ENCODE measurements at places on chromosomes 6 and 20.

- DNase-seq, result no peak
Measured at GRCh38 chr6:130560231-130560630, 194.4 kb downstream of the TMEM200A start.

GRCh38 chr6:119628691-119629594 is 279.4 kb upstream of the MAN1A1 start:
- no peak for DNase-seq

DNA sequence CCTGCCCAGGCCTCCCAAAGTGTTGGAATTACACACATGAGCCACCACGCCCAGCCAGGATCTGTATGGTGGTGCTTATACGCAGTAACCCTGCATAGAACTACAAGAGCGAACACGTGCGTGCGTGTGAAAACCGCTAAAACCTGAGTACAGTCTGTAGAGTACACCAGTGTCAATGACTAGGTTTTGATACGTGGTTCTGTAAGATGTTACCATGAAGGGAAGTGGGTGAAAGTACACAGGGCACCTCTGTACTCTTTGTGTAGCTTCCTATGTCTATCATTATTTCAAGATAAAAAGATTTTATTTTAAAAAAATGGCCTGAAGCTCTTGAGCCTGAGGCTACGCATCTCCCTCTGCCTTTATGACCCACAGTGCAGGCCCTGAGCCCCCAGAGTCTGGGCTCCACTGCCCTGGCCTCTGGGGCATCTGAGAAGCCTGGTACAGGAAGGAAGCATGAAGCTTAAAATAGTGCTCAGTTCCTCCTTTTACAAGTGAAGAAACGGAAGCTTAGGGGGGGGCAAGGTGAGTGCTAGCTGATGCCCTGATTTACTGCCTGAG is 21.6 kb downstream of the LY86 start:
- DNase-seq, result no peak

DNA sequence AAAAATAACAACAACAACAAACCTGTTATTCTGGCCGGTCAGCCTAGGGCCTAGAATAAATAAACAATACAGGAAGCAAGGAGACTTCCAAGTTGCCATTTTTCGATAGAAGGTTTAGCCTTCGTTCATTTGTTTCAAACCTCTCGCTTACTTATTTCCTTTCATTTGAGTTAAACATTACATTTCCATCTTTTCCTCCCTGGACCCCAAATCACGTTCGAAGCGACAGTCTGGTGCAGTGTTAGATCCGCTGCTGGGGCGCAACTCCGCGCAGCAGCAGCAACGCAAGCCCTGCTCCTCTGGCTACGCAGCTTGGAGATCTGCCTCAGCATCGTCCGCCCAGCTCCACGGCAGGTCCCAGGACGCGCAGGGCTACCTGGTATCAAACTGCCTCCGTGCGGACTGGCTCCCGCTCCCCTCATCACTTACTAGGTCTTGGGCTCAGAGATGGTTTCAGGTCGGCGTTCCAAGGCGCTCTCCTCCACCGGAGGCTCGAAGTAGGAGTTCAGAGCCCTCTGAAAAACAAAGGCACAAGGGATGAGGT is 530 bp downstream of the TDP2 start:
- no peak for DNase-seq

DNA sequence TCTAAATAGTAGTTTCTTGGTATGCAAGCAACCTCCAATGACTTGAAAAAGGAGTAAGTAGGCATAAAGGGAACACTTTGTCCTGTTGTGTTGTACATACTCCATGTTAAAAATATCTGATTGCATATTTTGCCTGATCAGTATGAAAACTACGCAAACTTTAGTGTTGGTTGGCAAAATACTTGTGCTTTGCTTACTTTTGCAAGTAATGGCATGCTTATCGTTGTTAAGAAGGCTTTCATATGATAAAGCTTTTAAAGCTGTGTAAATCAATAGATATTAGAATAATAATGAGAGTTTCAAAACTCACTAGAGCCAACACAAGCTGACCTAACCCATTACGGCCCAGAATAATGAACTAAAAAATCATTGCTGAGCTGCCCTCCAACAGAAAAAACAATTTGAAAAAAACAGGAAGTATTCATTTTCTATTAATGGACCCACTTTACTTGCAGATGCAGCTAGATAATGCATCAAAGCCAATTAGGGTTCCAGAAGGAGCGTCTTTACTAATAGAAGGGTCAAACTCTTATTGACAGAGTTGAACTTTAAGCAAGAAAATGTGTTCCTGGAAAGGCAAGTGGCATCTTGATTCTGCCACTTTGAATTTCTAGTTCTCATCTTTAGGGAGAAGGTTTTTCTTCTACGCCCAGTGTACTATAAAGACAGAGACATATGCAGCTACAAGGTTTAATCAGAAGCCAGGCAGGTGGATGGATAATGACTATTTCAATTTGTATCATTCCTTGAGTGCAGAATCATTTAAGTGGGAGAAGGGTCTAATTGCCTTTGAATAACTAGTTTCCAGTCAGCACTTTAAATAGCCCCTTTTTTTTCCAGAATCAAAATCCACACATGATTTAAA is 82.2 kb downstream of the SNAP25 start:
- DNase-seq, result no peak

DNA sequence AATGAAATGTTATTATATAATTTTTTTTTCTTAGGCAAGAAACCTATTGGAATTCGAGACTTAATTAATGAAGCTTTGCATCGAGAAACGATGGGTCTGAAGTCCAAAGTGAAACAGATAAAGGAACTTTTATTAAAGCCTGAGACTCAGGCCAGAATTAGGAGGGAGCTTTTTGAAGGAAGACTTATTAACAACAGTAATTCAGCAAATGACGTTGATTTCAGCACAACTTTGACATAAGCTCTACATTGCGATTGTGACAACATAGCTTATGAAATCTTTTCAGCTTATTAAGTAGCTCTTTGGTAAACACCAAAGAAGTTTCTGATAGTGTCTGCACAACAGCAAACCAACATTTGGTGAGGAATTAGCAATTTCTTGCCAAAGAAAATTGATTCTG is 147.1 kb downstream of the AKAP7 start:
- DNase-seq, result no peak

DNA sequence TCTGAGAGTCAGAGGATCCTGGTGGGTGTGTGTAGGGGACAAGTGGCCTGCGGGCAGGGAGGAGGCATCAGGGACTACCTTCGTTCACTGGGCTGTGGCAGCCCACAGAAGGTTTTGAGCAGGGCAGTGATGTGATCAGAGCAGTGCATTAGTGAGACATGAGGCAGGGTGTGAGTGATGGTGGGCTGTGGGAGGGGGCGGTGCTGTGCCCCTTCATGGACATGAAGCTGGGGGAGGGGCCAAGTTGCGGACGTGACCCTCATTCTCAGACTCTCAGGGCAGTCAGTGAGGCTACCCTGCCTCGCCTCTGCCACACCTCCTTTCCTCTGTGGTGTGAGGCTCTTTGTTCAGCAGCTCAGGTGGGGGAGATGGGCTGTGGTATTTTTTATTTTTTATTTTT is 142.2 kb upstream of the RNF24 start:
- no peak for DNase-seq

GRCh38 chr6:16783509-16783908 is 22.2 kb upstream of the ATXN1 start:
- DNase-seq, result no peak

- no peak for DNase-seq
Measured at GRCh38 chr6:15444081-15444731, 198.3 kb downstream of the JARID2 start.

GRCh38 chr6:112370946-112371345 is 23.8 kb downstream of the RFPL4B start:
- DNase-seq, result no peak

- DNase-seq, result no peak
Measured at GRCh38 chr20:24668384-24668702, 198.9 kb downstream of the SYNDIG1 start.
